ENCODE measurements at places on chromosomes 4 and X.
A peak's percentile ranks its signal among the peaks of the same experiment; 100 is the strongest.

- DNase-seq: no peak
Measured at GRCh38 chr4:78480286-78480685, 71.3 kb upstream of the ANXA3 start.

- DNase-seq: peak; percentile 29
Measured at GRCh38 chr4:124203613-124204238, 508.8 kb downstream of the ANKRD50 start.

DNA sequence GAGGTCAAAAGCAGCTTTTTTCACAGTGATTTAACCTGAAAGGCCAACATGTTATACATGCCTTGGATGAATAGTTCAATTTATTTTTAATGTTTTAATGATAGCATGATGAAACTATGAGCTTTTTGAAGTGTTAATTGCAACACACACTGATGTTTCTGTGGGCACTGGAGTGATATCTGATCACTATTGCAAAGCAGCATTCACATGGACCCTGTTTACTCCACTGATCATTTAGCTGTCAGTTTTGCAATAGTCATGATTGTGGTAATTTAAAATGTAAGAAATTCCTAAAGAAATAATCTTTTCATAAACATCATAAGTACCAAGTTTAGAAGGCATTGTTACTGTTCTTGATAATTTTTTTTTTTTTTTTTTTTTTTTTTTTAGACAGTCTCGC lies 74.1 kb downstream of the ARSJ start:
- DNase-seq: no peak

GRCh38 chr4:59994118-59994517 lies 1206.0 kb upstream of the ADGRL3 start:
- DNase-seq: no peak

DNA sequence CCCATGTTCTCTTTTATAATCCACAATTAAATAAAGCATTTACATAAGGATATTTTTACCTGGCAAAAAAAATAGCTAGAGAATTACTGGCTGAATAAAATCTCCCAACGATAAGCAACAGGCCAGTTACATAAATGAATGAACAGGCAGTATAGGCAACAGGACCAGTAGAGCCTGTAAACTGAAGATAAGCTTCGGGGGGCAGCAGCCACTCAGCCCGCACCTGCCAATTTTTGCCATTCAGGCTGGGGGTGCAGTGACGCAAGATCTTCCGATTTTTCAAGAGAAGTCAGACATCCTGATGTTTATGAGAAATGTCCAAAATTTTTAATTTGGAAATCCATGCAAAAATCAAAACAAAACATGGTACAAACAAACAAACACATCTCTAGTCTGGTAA lies 49.0 kb upstream of the CDKN2AIP start:
- DNase-seq: no peak

- no peak for DNase-seq
Measured at GRCh38 chrX:43087830-43088229, 309.9 kb upstream of the PPP1R2C start.

DNA sequence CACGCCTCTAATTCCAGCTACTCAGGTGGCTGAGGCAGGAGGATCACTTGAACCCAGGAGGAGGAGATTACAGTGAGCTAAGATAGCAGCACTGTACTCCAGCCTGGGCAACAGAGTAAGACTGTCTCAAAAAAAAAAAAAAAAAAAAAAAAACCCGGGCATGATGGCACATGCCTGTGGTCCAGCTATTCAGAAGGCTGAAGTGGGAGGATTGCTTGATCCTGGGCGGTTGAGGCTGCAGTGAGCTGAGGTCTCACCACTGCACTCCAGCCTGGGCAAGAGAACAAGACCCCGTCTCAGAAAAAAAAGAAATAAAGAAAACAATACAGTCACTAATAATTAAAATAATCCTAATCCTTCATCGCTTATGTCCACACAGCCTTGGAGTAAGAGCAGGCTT lies 68.1 kb downstream of the APBB2 start:
- DNase-seq: no peak

- DNase-seq: no peak
Measured at GRCh38 chr4:126761947-126762662, 870.7 kb upstream of the INTU start.
